ENCODE measurements at places on chromosomes 16 and 17. TPM values are rescaled to one million over a fixed set of nuclear protein-coding genes. Genes with fewer than 3 reads are reported as not detected.

GRCh38 chr16:2987833-2988232, 7.6 kb upstream of the PKMYT1 start:
- DNase-seq = no peak
- no peaks in the 10 kb centered on the region for H3K4me1 ChIP-seq
- H3K4me3 ChIP-seq = no peak overlapping the region
- H3K36me3 ChIP-seq = no peaks in the 10 kb centered on the region
- H3K27me3 ChIP-seq = no peaks in the 10 kb centered on the region

The EIF3C gene
- total RNA-seq = 186 TPM

The CDYL2 gene
- total RNA-seq = 42.8 TPM

DNA sequence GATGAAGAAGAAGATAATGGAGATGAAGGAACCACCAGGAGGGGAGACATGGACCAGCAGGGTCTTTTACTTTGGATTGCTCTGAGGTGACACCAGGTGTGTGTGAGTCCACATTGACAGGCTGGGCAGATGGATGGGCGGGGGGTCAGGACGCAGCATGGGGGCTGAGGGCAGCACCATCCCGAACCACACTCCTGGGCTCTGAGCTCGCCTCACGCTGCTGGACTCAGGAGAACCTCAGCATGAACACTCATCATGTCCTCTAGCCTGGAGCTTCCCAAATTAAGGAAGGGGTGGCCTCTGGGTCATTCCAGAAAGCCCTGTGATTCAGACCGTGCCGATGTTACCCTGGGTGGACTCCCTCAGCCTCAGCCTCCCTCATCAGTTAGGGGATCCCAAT, 50.4 kb upstream of the MAP3K14 start:
- H3K27me3 ChIP-seq = no peaks in the 10 kb centered on the region
- no peak overlapping the region for H3K4me3 ChIP-seq
- no peaks in the 10 kb centered on the region for H3K4me1 ChIP-seq
- no peak for DNase-seq
- H3K36me3 ChIP-seq = no peaks in the 10 kb centered on the region

- H3K27me3 ChIP-seq = no peaks in the 10 kb centered on the region
- no peaks in the 10 kb centered on the region for H3K36me3 ChIP-seq
- H3K27ac ChIP-seq = no peak overlapping the region
- H3K4me1 ChIP-seq = no peaks in the 10 kb centered on the region
- no peak overlapping the region for H3K4me3 ChIP-seq
Measured at GRCh38 chr16:27175888-27176287, 27.4 kb upstream of the KDM8 start.

All from prostate gland (tissue), 2 donors.